Activated CD4-positive, alpha-beta T cell treated with anti-CD3 and anti-CD28 coated beads for 4 hours (primary cell): ENCODE measurements at places on chromosomes 16 and 17.

DNA sequence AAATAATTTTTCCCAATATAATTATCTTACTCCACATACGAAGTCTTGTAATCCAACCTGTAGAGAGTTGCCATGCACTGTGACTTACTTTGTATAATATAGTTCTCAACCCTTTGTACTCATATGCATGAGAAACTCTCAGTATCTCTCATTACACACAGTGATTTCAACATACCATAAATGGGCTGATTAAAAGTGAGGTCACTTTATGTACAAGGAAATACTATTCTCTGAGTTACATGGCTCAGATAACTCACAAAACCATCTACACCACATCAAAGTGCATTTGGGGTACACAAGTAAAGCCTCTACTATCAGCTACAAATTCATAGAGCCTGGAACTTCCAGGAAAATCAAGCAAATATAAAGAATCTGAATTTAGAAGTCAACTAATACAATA, 27.9 kb downstream of the SLFN12 start:
- DNase-seq: no peak

DNA sequence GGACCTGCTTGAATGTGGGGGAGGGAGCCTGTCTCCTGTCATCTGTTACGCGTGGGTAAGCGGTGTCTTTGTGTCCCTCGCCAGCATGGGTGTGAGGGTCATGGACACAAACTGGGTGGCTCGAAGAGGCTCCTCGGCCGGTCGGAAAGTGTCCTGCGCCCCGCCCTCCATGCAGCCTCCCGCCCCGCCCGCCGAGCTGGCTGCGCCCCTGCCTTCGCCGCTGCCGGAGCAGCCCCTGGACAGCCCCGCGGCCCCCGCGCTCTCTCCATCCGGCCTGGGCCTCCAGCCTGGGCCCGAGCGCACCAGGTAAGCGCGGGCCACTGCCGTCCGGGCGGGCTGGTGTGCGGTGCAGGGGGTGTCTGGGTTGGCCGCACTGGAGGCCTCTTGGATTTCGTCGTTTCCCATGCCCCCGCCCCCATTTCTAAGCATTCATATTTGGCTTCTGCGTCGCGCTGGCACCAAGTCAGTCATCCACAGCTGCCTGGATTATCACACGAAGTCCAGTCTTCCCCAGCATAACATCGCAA, 43.8 kb downstream of the ELAC2 start:
- DNase-seq: no peak

DNA sequence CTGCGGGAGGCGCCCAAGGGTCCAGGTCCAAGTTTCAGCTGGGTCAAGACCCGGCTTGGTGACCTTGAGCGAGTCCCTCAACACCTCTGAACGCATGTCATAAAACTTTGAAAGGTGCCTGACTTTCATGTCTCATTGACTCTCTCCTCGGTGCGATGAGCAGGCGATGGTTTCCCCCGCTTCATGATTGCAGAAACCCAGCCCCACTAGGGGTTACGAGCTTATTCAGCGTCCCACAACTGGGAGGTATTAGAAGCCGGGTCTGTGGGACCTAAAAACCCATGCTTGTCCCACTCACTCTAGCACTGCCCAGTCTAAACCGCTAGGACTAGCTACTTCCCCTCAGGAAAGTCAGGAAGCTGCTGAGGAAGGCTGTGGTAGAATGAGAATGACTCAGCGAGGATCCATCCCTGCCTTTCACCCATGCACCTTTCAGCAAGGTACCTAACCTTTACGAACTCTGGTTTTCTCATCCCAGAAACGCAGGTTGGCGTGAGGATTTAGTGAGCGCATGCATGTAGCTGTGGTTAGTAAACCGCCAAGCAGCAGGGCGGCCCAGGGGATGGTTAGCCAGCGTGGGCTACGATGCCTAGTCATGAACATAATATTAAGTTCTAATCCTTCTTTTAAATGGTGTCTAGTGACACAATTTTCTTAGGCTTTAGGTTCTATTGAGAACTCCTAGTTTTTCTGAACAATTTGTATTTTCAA, 26.2 kb upstream of the RFFL start:
- DNase-seq: peak; percentile 43

DNA sequence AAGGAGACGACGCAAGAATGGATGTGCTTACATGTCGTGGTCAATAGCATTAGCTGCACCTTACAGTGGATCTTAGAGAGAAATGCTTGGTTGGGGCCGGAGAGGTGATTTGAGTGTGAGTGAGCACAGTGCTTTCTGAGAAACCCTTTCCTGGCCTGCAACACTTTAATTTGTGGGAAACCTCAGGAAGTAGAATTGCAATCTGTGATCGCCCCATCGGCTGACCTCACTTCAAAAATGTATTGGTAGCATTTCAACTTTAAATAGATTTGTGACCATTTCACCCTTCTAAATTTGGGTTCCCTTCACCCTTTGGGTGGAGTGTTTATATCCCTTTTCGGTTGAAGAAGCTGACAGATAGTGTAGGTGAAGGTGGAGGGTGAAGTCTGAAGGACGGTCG, 13.2 kb downstream of the PRKCB start:
- DNase-seq: no peak

DNA sequence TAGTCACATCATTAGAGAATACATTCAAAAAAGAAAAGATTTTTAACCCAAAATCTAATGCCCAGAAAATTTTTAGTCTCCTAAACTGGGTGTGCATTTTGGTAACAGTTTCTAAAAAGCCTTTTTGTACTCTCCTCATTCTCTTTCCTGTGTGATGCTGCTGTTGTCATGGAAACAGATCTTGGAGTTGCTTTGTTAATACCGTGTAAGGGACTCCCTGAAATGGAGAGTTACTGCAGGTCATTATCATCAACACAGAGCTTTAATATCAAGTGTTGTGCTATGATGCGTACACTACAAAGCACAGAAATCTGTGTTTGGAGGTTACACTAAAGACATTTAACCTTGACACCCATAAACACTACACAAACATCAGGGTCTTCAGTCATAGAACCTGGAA, 216.3 kb downstream of the PRKCA start:
- DNase-seq: no peak
